CD8-positive, alpha-beta T cell (primary cell): ENCODE measurements at places on chromosomes 16 and 17.
A peak's percentile ranks its signal among the peaks of the same experiment; 100 is the strongest.

- no peak for DNase-seq
Measured at GRCh38 chr17:55655777-55656176, 66.9 kb downstream of the TMEM100 start.

DNA sequence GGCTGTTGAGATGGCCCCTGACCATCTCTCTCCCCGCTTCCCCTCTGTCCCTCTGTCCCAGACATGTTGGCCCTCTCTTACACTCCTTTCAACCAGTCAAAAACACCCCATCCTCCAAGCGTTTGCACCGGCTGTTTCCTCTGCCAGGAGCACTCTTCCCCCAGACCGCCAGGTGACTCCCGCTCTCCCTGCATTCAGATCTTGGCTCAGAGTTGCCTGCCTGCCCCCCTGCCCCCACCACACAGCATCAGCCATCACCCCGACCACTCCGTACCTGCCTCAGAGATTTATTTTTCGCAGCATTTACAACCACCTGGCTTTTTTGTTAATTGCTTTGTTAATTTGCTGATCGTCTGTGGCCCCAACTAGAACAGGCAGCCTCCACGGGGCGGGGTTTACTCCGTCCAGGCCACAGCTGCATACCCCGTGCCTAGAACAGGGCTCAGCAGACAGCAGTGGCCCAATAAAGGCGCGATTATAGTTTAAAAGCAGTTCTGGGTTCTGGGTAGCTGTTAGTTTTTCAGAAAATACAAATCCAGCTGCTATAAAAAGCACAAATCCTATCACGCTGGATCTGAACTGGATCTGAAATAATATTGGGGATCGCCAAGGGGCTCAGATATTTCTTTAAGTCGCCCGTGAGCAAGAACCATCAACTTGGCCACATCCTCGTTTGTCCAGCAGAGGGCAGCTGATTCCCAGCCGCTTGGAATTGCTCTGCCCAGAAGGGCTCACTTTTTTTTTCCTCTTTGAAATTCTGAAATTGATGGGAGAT, 173.6 kb downstream of the IRF8 start:
- DNase-seq, result peak; percentile 30

- DNase-seq, result no peak
Measured at GRCh38 chr17:33447090-33447489, 154.0 kb upstream of the ASIC2 start.

GRCh38 chr16:1439058-1439698, 5.2 kb downstream of the CCDC154 start:
- DNase-seq, result no peak
